ENCODE measurements at places on chromosomes 5 and 9. TPM values are rescaled to one million over a fixed set of nuclear protein-coding genes. Genes with fewer than 3 reads are reported as not detected.

Gene FAXDC2
- polyA plus RNA-seq = 3.6 TPM

Gene PRRT1B
- 5.0 TPM for polyA plus RNA-seq

Gene GARIN3
- not detected for polyA plus RNA-seq

Gene LPAR1
- polyA plus RNA-seq = 5.5 TPM

Gene IGFBPL1
- 2.2 TPM for polyA plus RNA-seq

Gene ARL14EPL
- not detected for polyA plus RNA-seq

Gene SMIM23
- not detected for polyA plus RNA-seq

Gene PMPCA
- polyA plus RNA-seq = 43.0 TPM
